Neuronal stem cell (in vitro differentiated cells): ENCODE measurements at places on chromosomes 6 and 20.

GRCh38 chr6:105867821-105868220 lies 218.3 kb upstream of the PRDM1 start:
- DNase-seq: no peak

- DNase-seq: no peak
Observed at GRCh38 chr6:149867876-149868640, 3.9 kb upstream of the LRP11 start.

- DNase-seq: no peak
Observed at GRCh38 chr6:115935361-115935760, 125.3 kb downstream of the FRK start.

DNA sequence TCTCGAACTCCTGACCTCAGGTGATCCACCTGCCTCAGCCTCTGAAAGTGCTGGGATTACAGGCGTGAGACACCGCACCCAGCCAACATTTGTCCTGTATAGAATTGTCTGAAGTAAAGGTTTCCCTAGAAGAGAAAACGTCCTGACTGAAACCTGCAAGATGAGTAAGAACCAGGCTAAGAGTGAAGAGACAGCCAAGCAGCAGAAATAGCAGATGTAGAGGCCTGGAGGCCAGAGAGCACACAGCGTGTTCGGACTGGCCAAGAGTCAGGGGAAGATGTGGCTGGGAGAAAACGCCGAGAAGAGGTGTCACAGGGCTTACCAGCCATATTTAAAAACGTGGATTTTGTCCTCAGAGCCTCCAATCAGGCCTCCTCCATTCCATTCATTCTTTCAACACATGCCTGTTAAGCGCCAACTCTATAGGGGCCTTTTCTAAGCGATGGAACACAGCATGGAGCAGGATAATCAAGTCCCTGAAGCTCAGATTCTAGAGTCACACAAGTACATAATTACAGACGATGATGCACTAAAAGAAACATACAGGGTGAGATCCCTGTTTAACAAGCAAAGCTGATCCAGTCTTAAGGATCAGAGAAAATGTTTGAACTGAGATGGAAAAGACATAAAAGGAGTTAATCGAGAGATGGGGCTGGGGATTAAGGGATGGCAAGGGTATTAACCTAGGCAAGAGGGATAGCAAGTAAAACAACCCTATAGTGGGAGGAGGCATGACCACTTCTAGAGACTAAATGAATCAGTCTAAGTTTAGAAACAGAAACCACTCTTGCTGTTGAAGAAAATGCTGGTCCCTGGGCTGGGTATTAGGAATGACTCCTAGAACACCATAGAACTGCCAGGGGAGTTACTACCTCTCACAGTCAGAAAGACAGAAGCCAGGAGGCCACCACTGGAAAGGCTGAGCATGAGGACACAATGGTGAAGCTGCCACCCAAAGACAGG lies 4.8 kb downstream of the ZCCHC3 start:
- DNase-seq: no peak

DNA sequence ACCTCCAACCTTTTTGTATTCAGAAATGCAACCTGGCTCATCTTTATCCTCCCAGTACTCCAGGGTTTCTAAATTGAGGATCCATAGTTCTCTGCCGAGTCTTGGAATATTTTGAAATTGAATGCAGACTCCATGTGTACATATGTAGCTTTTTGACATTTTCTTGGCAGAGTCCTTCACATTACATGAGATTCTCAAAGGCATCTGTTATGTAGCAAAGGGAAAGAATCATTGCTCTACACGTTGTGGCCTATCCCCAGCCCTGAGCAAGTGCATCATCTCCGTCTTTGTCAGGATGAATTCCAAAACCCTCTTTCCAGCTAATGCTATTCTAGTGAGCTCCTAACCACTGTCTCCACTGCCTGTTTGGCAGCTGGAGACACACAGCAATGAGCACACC lies 742.9 kb downstream of the DHX35 start:
- no peak for DNase-seq
